ENCODE measurements at places on chromosomes 11 and 22. TPM values are rescaled to one million over a fixed set of nuclear protein-coding genes. Genes with fewer than 3 reads are reported as not detected.
A peak's percentile ranks its signal among the peaks of the same experiment; 100 is the strongest.

DDI1 gene
- total RNA-seq, result not detected

ASCL2 gene
- total RNA-seq, result 4.8 TPM

KRTAP5-7 gene
- total RNA-seq, result not detected

AMPD3 gene
- total RNA-seq, result 6.2 TPM

DDTL gene
- total RNA-seq, result 1.0 TPM

SYCE3 gene
- not detected for total RNA-seq

PSMD13 gene
- total RNA-seq, result 106 TPM

SAMM50 gene
- total RNA-seq, result 40.6 TPM

XPNPEP3 gene
- 13.8 TPM for total RNA-seq

RBX1 gene
- total RNA-seq, result 39.3 TPM

CRYBB1 gene
- total RNA-seq, result not detected

GRCh38 chr11:46835897-46836296, 10.2 kb downstream of the CKAP5 start:
- DNase-seq, result no peak

DNA sequence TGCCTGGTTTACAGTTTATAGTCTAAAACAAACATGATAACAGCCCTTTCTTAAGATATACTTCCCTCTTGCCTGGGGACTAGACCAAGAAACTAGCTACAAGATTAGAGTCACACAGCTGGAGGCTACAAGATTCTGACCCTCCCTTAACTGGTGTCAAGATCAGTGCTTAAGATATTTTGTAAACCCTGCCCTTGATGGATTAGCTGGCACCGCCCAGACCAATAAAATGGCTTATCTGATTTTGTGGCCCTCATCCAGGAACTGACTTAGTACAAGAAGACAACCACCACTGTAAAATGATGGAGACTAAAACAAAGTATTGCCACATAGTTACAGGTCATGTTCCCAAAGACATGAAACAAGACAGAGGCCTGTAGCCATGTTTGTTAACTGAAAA, 53.4 kb downstream of the FAM181B start:
- no peak for DNase-seq

GRCh38 chr11:123659311-123659710, 4.9 kb upstream of the SCN3B start:
- DNase-seq, result no peak

DNA sequence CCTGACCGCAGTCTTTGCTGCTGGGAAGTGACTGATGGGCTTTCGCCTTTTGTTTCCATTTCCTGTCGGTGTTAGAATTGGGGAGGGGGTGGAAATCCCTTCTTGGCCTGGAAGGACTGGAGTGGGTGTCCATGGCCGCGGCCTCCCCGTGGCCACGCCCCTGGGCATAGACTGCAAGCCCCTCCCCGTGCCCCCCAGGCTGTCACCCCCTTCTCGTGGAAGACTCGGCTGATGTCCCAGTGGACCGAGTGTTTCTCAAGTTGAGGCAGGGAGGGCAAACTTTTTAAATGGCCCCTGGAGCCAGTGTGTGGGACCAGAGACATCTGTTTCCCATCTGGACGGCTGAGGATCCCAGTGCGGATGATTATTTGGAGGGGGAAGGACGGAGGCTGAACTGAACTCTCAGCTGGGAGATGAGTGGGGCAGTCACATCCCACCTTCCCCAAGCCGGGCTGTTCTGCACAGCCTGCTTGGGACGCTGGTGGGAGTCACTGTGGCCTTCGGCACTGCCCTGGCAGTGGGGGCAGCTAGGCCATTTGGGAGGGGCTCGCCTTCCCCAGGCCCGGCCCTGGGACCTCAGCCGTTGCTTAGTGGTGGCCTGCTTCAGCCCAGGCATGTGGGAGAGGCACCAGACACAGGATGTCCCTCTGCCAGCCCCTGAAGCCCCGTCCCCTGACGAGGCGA, 1.6 kb downstream of the CD81 start:
- no peak for DNase-seq

GRCh38 chr22:43567691-43568324, 156.0 kb downstream of the MPPED1 start:
- DNase-seq, result no peak

GRCh38 chr22:21067901-21068680, 22.3 kb downstream of the LRRC74B start:
- peak; percentile 37 for DNase-seq

GRCh38 chr11:83220260-83220659, 26.7 kb downstream of the ANKRD42 start:
- no peak for DNase-seq

- no peak for DNase-seq
These were observed 28.9 kb downstream of the SIK2 start for GRCh38 chr11:111631024-111631665.

Data from breast epithelium (tissue), 4 donors.